Mesothelial cell of epicardium (in vitro differentiated cells): ENCODE measurements at places on chromosomes 5 and 9.

- peaks cover 40% of the 10 kb centered on the region for H3K4me1 ChIP-seq
- H3K36me3 ChIP-seq, result no peaks in the 10 kb centered on the region
- no peak for DNase-seq
- H3K27me3 ChIP-seq, result no peaks in the 10 kb centered on the region
- no peak overlapping the region for H3K27ac ChIP-seq
- no peak overlapping the region for H3K4me3 ChIP-seq
These were observed 115.3 kb upstream of the MSX2 start for GRCh38 chr5:174609116-174609515.

DNA sequence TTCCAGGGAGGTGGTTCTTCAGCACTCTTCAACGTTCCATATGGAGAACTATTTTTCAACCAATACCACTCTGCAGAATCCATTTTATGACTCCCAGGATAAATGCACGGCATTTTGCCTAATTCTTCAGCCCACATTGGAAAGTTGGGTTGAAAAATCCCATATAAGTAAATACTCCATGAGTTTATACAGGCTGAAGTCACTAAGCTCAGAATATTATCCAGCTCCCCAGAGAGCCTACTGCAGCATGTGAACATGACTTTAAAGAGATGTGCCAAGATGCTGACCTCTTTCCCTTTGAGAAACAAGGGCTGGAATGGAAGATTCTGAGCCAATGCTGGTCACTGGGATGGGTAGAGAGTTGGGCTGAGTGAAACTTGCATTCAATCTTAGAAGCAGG lies 111.9 kb upstream of the SLIT3 start:
- no peaks in the 10 kb centered on the region for H3K36me3 ChIP-seq
- H3K4me3 ChIP-seq, result no peak overlapping the region
- no peak for DNase-seq
- no peak overlapping the region for H3K27ac ChIP-seq
- H3K27me3 ChIP-seq, result peaks cover 8% of the 10 kb centered on the region
- H3K4me1 ChIP-seq, result no peaks in the 10 kb centered on the region

GRCh38 chr9:81814794-81815464 lies 113.3 kb upstream of the SPATA31D4 start:
- H3K4me3 ChIP-seq, result no peak overlapping the region
- peaks cover 31% of the 10 kb centered on the region for H3K4me1 ChIP-seq
- H3K36me3 ChIP-seq, result no peaks in the 10 kb centered on the region
- peaks cover 2% of the 10 kb centered on the region for H3K27me3 ChIP-seq
- no peak for DNase-seq

- peak overlapping the region; percentile 48 for H3K27ac ChIP-seq
- no peaks in the 10 kb centered on the region for H3K27me3 ChIP-seq
- no peak overlapping the region for H3K4me3 ChIP-seq
- H3K4me1 ChIP-seq, result peaks cover 73% of the 10 kb centered on the region
- peaks cover 13% of the 10 kb centered on the region for H3K36me3 ChIP-seq
These were observed 63.3 kb downstream of the DPYSL3 start for GRCh38 chr5:147446523-147446922.

DNA sequence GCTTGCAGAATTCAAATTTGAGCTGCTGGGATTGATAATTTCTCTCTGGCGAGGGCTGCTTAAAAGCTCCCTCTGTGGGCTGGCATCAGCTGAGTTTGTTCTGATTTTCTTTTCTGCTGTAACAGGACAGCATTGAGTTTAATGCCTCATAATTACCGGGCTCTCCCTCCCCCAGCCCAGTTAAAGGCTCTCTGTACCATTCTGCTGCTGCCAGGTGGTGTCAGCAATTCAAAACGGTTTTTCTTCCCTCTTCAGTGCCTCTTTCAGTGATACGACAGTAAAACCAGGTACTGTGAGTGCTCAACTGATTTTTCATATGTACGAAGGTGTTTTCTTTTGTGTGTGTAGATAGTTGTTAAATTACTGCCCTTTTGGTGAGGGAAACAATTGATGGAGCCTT lies 509.3 kb upstream of the CTNND2 start:
- no peaks in the 10 kb centered on the region for H3K36me3 ChIP-seq
- H3K4me3 ChIP-seq, result no peak overlapping the region
- peaks cover 1% of the 10 kb centered on the region for H3K27me3 ChIP-seq
- no peak for DNase-seq
